ENCODE measurements at places on chromosomes 3 and 15.
A peak's percentile ranks its signal among the peaks of the same experiment; 100 is the strongest.

GRCh38 chr3:139696314-139696604 is 18.5 kb upstream of the NMNAT3 start:
- DNase-seq: no peak

- no peak for DNase-seq
Observed at GRCh38 chr3:64518496-64518895, 169.3 kb downstream of the ADAMTS9 start.

DNA sequence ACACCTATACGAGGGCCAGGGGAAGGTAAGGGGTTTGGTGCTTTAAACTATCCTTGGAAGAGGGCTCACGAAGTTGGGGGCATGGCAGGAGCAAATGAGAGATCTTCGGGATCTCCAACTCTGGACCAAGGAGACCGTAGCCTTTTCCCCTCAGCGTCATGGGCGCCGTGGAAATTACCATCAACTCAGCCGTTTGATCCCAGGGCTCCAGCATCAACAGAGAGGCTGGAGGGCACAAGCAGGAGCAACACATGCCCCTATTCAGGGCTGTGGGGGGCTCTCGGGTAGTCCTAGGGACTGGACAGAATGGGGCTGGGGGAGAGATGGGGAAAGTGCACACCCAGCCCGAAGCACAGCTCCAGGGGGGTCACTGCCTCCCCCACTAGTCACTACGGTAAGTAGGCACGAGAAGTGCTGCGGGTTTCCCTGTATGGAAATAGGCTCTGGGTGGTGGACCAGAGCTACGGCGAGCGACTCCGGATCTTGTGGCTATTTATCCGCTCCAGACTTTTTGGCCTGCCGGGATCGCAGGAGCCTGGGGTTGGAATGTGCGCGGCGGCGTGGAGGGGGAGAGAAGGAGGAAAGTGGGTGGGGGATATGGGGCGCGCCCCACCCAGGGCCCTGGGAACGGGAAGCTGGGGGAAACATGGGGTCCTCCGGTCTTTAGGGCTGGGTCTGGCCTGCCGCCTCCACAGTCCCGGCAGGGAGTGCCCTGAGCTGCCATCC is 539 bp upstream of the LAMB2 start:
- DNase-seq: peak; percentile 51

DNA sequence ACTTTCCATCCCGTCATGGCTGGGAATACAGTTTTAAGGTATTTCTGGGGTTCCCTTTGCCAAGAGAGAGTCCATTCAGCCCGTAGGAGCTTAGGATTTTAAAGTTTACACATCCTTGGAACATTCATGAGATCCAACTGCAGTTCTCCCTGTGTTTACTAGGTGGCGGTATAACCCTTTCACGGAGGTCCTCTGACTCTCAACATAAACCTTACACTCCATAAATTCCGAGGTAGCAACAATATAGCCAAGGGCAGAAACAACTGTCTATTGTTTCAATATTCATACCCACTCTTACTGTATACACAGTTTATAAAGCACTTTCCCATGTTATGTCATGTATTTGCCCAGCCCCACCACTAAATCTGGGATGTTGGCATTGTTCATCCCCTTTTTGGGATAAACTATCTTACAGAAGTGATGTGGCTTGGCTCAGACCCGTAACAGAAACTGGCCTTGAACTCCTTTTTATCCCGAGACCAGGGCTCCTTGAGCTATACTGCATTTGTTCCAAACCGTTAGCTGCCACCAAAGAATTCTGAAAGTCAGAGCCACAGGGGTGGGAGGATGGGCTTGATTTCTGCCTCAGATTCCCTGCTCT is 69.2 kb upstream of the COL6A5 start:
- DNase-seq: peak; percentile 47

- no peak for DNase-seq
Observed at GRCh38 chr3:32832193-32832592, 14.4 kb downstream of the TRIM71 start.

- DNase-seq: no peak
Observed at GRCh38 chr3:45595364-45596195, 1.0 kb downstream of the LIMD1 start.

DNA sequence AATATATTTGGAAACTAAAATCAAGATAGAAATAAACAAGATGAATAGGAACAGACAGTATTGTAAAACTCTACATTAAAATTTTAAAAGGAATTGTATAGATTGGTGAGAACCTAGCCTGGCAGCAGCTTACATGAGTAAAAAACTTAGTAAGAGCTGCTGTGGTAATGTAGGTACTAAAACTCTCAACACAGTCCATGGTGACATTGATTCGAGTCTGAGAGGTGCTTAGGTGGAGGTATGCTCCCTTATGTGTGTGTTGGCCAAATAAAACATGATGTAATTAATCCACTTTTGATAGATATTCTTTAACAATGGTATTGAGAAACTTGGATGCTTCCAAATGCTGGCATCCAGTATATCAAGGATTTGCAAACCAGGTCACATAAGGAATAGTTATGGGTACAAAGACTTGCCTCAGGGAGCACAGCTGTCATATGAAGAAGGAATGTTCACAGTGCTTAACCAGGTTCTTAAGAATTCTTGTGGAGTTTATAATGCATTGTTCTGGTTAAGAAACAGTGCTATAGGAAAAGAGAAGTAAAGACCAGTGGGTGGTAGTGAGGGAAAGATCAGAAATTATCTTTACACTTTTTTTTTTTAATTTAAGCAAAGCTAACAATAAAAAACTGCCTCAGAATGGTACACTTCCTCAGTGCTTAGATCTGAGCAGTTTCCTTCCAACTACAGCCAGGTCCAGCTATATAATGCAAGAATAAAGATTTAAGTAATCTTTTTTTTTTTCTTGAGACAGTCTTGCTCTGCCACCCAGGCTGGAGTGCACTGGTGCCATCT is 24.6 kb upstream of the IL20RB start:
- DNase-seq: no peak

DNA sequence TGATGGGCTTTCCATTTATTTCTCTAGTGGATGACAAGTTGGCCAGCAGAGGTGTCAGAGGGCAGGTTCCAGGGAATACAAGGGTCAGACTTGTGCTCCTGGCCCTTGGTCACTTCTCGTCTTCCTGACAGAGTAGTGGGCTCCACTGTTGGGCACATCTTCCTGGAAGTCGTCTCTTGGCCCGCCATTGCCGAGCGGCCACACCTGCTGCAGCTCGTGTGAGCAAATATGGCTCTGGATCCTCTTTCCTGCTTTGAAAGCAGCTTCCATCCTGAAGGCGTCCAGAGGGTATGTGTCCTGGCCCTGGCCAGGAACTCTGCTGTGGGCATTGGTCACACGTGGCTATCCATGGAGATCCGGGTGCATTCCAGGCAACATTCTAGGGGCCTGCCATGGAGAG is 100.2 kb downstream of the SNRPN start:
- DNase-seq: no peak

- DNase-seq: no peak
Observed at GRCh38 chr15:92277776-92278175, 115.9 kb upstream of the ST8SIA2 start.

GRCh38 chr3:72990701-72991395 is 5.8 kb upstream of the PPP4R2 start:
- DNase-seq: no peak

GRCh38 chr3:80247766-80248165 is 480.0 kb upstream of the ROBO1 start:
- DNase-seq: no peak

- DNase-seq: no peak
Observed at GRCh38 chr15:100875495-100875894, 4.1 kb upstream of the ALDH1A3 start.

- no peak for DNase-seq
Observed at GRCh38 chr3:29083676-29084075, 197.2 kb upstream of the RBMS3 start.

DNA sequence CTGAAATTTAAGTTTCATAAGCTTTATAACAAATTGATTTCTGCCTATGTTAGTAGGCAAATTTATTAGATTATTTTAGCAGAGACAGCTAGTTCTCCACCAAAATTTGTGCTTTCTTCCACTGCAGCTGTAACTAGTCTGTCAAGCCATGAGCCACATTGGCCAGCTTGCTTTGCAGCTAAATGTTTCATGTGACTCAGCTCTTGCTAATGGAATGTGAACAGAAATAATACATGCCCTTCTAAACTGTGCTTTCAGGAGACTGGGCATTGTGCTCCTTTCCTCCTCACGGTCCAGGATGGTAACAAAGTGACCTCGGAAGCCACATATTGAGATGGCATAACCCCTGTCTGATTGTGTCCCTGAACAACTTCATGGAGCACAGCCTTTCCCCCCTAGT is 51.3 kb upstream of the KPNA4 start:
- DNase-seq: no peak

DNA sequence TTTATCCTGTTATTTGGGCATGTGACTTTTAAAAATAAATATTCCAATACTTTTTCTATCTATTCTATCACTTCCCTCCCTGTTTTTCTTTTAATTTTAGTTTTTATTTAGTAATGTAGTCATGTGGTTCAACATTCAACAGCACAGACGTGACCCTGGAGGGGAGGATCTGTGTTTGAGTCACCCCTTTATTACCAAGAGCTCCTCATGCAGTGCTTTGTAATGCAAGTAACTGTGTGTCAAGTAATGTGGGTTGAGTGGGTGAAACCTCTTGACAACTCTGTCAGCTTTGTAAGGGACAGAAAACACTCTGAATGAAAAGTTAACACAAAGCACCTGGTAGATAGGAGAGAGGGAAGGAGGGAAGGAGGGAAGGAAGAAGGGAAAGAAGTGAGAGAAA is 89.7 kb upstream of the FGF12 start:
- no peak for DNase-seq

- no peak for DNase-seq
Observed at GRCh38 chr3:157865352-157866000, 240.7 kb downstream of the SHOX2 start.

- no peak for DNase-seq
Observed at GRCh38 chr3:177249203-177249602, 51.9 kb upstream of the TBL1XR1 start.

DNA sequence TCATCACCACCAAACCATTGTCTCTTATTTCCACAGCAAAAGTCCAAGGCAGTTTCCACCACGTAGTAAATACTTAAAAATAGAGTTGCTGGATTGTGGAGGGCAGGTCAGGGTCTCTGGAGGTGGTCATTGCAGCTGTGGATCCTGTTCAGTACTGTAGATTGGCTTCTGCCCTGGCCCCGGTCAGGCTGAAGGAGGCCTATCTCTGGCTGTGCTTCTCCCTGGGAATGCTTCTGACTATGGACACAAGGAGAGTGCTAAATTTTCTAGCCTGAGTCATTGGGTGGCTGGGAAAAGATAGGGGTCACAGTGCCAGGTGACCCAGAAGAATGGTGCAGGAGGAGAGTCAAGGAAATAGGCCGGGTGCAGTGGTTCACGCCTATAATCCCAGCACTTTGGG is 26.3 kb upstream of the GMPPB start:
- no peak for DNase-seq

DNA sequence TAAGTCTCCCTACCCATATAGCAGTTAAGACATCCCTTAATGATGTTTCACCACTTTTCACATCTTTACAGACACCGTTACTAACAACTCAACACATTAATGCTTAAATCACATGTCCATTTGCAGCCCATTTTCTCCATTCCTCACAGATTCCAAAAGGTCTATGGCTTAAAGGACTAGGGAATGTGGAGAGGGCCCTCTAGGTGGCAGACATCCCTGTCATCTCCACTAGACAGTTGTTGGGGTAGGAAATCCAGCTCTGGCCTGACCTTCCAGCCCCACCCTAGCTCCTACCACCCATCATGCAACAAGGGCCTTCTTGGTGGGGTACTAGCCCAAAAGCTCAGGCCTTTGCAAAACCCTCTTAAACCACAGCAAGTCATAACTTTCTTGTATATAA is 25.2 kb downstream of the CPEB1 start:
- DNase-seq: no peak

- DNase-seq: no peak
Observed at GRCh38 chr3:60456180-60456579, 795.1 kb downstream of the FHIT start.

DNA sequence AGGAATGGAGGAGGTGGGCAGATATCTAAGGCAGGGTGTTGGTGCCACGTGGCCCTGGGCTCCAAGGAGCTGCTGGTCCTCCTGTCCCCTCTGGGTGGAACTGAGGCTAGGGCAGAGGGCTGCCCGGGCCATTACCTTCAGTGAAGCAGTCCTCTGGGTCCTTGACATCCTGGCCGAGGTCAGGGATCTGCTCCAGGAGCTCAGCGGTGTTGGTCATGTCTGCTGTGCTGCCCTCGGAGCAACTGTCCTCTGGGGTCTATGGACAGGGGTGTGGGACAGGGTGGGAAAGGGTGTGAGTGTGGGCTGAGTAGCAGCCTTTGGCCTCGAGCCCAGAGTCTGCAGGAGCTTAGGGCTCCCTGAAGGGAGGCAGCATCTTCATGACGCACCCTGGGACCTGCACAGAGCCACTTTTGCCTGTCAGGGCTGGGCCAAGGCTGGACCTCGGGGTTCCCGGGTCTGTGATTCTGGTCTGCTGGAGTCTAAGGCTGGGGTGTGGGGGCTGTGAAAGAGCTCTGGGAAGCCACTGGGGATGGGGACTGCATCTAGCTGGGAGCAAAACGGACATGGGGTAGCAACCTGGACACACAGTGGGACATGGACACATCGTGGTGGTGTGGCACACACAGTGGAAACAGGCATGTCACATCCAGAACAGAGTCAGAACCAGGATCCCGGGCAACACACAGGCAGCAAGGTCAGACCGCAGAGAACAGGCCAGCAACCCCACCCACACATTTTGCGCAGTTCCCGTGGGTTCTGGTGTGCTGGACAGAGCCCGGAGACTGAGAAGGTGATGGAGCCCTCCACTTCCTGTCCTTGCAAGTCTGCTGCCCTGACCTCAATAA is 72.7 kb downstream of the SCN5A start:
- no peak for DNase-seq

DNA sequence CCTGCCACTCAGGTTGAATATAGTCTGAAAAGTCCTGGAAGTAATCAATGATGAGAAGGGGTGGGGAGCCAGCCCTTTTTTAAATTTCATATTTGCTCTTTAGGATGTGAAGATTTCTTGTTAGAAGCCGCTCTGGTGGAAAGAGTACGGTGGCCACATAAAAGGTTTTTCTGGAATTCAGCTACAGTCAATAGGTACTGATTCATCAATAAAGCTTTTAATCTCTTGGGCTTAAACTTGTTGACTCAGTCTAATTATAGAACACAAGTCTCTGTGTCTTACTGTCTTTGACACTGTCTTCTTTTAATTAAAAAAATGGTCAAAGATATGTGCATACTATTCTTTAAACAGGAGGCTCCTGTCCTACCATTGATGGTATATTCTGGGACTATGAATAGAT is 99.9 kb upstream of the TP63 start:
- DNase-seq: no peak

DNA sequence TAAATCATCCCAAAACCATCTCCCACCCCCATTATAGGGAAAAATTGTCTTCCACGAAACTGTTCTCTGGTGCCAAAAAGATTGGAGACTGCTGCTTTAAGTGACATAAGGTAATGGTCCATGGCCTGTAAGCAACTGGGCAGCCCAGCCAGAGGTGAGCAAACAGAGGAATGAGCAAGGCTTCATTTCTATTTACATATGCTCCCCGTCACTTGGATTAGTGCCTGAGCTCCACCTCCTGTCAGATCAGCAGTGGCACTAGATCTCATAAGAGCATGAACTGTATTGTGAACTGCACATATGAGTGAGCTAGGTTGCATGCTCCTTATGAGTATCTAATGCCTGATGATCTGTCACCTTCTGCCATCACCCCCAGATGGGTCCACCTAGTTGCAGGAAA is 1159.8 kb upstream of the ALCAM start:
- DNase-seq: no peak

- no peak for DNase-seq
Observed at GRCh38 chr15:67618297-67618696, 75.8 kb downstream of the MAP2K5 start.

GRCh38 chr3:106457281-106458180 is 588.7 kb upstream of the CBLB start:
- no peak for DNase-seq

Data from NCI-H526 treated with DMSO at 0.1 percent for 48 hours (cell line).